Occipital lobe (tissue), 3 donors: ENCODE measurements at places on chromosomes 4 and X.

DNA sequence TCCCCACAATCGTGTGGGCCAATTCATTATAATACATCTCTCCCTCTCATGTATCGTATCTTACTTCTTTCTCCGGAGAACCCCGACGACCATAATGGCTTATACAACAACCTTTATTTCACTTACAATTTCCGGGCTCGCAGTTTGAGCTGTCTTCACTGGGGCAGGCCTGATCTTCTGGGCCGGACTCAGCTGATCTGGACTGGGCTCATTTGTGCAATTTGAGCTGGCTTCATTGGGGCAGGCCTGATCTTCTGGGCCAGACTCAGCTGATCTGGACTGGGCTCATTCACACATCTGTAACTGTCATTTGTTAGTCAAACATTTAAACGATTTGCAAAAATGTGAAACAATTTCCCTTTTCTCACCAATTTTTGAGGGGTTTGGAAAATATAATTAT is 171.5 kb upstream of the FRG1 start:
- no peak for DNase-seq

DNA sequence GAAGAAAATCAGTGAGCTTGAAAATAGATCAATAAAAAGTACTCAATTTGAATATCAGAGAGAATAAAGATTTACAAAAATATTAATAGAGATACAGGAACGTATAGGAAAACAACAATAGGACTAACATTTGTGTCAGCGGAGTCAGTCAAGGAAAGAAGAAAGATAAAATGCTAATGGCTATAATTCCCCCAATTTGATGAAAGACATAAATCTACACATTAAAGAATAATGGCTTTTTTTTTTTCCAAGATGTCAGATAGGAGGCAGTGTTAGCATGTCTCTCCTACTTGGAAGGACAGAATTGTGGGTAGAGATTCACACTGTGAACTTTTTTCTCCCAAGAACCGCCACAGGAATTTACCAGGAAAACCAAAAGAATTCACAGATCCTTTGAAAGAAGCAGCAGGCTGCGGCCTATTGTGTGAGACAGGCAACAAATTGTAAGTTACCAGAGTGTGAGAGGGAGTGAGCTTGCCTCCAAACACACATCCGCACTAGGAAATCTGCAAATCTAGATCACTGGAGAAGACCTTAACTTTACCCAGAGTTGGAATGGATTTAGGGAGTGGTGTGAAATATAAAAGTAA is 249.9 kb downstream of the PRDM5 start:
- DNase-seq, result no peak

GRCh38 chr4:127240764-127241105 is 392.0 kb upstream of the INTU start:
- no peak for DNase-seq

DNA sequence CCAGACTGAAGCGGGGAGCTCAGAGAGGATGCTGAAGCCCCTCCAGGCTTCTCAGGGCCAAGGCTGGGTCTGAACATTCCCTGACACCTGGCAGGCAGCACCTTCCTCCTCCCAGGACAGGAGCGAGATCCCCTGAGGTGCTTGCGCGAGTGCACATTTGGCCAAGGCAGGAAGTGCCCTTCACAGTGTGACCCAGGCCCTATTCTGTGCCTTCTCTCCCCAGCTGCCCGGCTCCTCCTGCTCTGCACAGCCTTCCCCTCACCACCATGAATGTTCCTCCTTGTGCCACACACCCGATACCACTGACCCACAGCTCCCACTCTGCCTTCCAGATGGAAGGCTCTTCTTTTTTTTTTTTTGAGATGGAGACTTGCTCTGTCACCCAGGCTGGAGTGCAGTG is 17.1 kb upstream of the PSAPL1 start:
- no peak for DNase-seq

GRCh38 chr4:44616621-44617020 is 34.8 kb downstream of the YIPF7 start:
- DNase-seq, result no peak
